ENCODE measurements at places on chromosomes 12 and 14. TPM values are rescaled to one million over a fixed set of nuclear protein-coding genes. Genes with fewer than 3 reads are reported as not detected.

GRCh38 chr12:43288671-43289425, 263.2 kb downstream of the ADAMTS20 start:
- DNase-seq, result no peak

DNA sequence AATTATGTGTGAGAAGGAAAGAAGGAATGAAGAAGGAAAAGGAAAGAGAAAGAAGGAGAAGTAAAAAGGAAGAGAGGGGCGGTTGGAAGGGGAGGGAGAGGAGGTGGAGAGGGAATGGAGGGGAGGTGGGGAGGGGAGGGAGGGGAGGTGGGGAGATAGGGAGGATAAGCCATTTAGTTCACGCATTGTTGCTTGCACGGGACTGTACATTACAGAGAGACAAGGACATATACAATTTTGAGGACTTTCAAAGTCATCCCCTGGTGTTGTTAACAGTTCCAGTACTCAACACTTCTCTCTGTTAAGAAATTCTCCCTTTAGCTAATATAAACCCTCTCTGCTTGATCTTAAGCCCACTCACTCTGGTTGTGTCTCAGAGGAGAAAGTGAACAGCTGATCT, 312.5 kb downstream of the GRIN2B start:
- no peak for DNase-seq

GRCh38 chr12:47944685-47945340, 18.6 kb upstream of the TMEM106C start:
- no peak for DNase-seq

- DNase-seq, result no peak
Measured at GRCh38 chr12:92121826-92122225, 23.8 kb downstream of the BTG1 start.

GRCh38 chr12:4289231-4289878, 15.8 kb downstream of the CCND2 start:
- DNase-seq, result no peak

- DNase-seq, result peak; percentile 78
Measured at GRCh38 chr14:95500772-95501401, 15.6 kb downstream of the SYNE3 start.

The INHBE gene
- total RNA-seq, result 24.6 TPM

The ALDH2 gene
- total RNA-seq, result 79.2 TPM

The CRY1 gene
- total RNA-seq, result 18.3 TPM

The IL22 gene
- not detected for total RNA-seq
